ENCODE measurements at places on chromosomes 16 and 17. TPM values are rescaled to one million over a fixed set of nuclear protein-coding genes. Genes with fewer than 3 reads are reported as not detected.

KRTAP4-9 gene
- total RNA-seq: not detected

CALB2 gene
- 4.0 TPM for total RNA-seq

DNAH2 gene
- 0.16 TPM for total RNA-seq

- DNase-seq: peak; percentile 86
These were observed 22.6 kb downstream of the GJD3 start for GRCh38 chr17:40341808-40342503.
